ENCODE measurements at places on chromosomes 7 and 10. TPM values are rescaled to one million over a fixed set of nuclear protein-coding genes. Genes with fewer than 3 reads are reported as not detected.
A peak's percentile ranks its signal among the peaks of the same experiment; 100 is the strongest.

Gene LRRC27
- total RNA-seq, result 11.7 TPM

Gene FAM25G
- total RNA-seq, result not detected

Gene CUBN
- 3.7 TPM for total RNA-seq

Gene XRCC2
- 0.19 TPM for total RNA-seq

Gene SLC18A3
- not detected for total RNA-seq

Gene AKR1B1
- 69.3 TPM for total RNA-seq

- H3K27ac ChIP-seq, result no peak overlapping the region
- no peak overlapping the region for H3K4me3 ChIP-seq
- no peak for DNase-seq
Measured at GRCh38 chr10:80411681-80412220, 3.4 kb downstream of the PRXL2A start.

GRCh38 chr10:517872-518475 is 171.5 kb downstream of the DIP2C start:
- H3K4me1 ChIP-seq, result no peaks in the 10 kb centered on the region
- H3K36me3 ChIP-seq, result no peaks in the 10 kb centered on the region
- no peak for DNase-seq

- H3K27ac ChIP-seq, result no peak overlapping the region
- no peaks in the 10 kb centered on the region for H3K27me3 ChIP-seq
- no peak for DNase-seq
- H3K4me3 ChIP-seq, result no peak overlapping the region
- H3K36me3 ChIP-seq, result no peaks in the 10 kb centered on the region
Measured at GRCh38 chr7:112071856-112072255, 134.3 kb downstream of the DOCK4 start.

- peak overlapping the region; percentile 38 for H3K4me3 ChIP-seq
- H3K27ac ChIP-seq, result no peak overlapping the region
- H3K4me1 ChIP-seq, result no peaks in the 10 kb centered on the region
- no peak for DNase-seq
- H3K36me3 ChIP-seq, result no peaks in the 10 kb centered on the region
- no peaks in the 10 kb centered on the region for H3K27me3 ChIP-seq
Measured at GRCh38 chr10:129467359-129468064, 471 bp downstream of the MGMT start.

DNA sequence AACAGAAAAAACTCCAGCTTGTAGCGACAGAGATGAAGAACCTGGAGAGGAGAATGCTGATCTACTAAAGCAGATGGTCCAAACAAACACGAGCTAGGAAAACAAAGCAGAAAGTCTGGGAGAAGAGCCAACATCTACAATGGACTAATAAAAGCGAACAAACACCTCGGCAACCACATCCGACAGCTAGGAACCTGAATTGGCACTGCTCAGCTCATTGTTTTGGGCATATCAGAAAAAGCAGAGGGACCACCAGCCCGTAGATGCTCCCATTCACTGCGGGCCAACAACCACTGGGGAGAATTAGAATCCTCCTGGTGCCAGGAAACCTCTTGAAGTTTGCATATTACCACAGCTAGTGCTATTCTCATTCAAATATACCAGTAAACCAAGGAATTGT is 204.7 kb downstream of the NXPH1 start:
- no peak overlapping the region for H3K27ac ChIP-seq
- H3K27me3 ChIP-seq, result no peaks in the 10 kb centered on the region
- no peaks in the 10 kb centered on the region for H3K4me1 ChIP-seq
- no peak for DNase-seq
- H3K36me3 ChIP-seq, result no peaks in the 10 kb centered on the region
- no peak overlapping the region for H3K4me3 ChIP-seq

- no peak overlapping the region for H3K4me3 ChIP-seq
Measured at GRCh38 chr7:27920281-27920946, 180.5 kb downstream of the TAX1BP1 start.

DNA sequence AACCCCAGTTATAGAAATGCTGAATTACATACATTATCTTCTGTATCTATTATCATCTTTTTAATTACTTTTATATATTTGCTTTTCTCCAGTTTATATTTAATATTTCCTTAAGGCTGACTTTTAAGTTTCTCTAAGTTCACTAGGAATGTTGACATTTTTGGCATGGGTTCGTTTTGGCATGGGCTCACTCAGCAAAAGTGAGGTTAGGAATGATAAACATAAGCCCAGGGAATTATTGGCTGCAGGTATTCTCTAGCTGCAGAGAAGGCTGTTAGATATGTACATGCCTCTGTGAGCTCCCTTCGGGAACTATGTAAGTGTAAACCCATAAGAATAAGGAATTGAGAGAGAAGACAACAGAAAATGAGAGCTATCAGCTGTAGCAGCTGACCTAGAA is 63.6 kb upstream of the RAB18 start:
- H3K27me3 ChIP-seq, result no peaks in the 10 kb centered on the region
- no peak for DNase-seq
- H3K4me1 ChIP-seq, result no peaks in the 10 kb centered on the region
- no peak overlapping the region for H3K27ac ChIP-seq
